ENCODE measurements at places on chromosomes 16 and 17.

- no peak for DNase-seq
Measured at GRCh38 chr17:17206913-17207335, 791 bp upstream of the PLD6 start.

DNA sequence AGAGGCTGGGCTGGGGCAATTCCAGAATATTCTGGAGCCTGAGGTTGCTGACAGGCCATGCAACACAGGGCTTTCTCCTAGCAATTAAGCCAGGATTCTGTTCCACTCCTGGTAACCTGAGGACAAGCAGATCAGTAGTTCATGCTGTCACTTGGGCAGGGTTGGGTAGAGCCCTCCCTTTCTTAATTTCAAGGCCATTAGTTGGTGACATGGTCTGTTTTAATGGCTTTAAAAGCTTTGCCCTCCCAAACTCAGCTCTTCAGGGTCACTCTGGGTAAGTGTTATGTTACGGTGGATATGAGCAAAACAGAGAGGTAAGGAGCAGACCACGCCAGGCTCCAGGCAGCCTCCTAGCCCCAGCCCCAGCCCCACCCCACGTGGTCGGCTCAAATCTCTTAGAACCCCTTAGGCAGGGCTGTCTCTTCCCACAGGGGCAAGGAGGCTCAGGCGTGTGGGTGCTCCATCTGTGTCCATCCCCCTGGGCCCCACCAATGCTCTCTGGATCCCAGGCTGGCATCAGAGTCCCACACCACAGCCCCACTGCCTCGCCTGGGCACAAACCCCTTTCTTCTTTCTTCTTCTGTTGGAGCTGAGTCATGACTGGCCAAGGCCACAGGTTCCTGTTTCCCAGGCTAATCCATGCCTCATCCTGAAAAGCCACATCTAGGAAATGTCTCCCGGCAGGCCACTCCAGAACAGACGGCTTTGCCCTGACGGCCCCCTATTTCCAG is 27.5 kb downstream of the CEP295NL start:
- DNase-seq, result no peak

GRCh38 chr17:78645421-78646295 is 68.5 kb upstream of the DNAH17 start:
- DNase-seq, result no peak

- DNase-seq, result no peak
Measured at GRCh38 chr17:28030386-28030785, 12.1 kb upstream of the NLK start.

Data from vagina (tissue), 2 donors.